LNCaP clone FGC (cell line): ENCODE measurements at places on chromosomes 13 and 19.

- DNase-seq = peak; percentile 36
Measured at GRCh38 chr13:106390367-106390766, 145.1 kb downstream of the EFNB2 start.

DNA sequence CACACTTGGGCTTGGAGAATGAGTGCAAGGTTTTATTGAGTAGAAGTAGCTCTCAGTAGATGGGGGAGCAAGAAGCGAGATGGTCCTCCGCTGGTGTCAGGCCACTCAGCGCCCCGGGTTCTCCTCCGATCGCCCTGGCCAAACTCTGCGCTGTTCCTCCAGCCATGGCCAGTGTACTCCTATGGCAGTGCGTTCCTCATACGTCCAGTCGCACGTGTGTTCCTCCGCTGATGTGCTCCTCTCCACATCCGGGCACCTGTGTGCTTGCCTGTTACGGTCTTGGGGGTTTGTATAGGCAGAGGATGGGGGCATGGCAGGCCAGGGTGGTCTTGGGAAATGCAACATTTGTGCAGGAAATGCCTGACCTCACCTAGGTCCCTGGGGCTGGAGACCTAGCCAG lies 1899.4 kb downstream of the PCDH9 start:
- no peak for DNase-seq

- peak; percentile 85 for DNase-seq
Measured at GRCh38 chr13:41700790-41701310, 243.5 kb downstream of the RGCC start.

DNA sequence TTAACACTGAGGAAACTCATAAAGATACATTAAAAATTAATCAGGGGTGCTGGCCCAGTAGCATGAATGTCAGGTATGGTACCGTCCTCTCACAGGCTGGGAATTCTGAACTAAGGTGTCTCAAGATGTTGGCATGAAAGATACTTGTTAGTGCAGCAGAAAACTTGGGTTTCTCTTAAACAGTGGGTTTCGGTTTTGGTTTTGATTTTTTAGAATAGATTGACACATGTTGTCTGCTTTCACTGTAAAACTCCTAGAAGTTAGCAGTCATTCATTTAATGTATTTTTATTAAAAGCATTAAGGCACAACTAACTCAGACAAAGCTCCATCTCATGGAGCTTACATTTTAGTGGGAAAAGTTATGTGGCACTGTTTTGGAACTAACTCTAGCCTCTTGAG lies 3.5 kb upstream of the OBI1 start:
- no peak for DNase-seq

- DNase-seq = no peak
Measured at GRCh38 chr13:36214163-36214921, at the start of gene SOHLH2. Gene SOHLH2 (minus strand): TSS chr13:36214556. CDS start chr13:36214526, 30 bp downstream.

DNA sequence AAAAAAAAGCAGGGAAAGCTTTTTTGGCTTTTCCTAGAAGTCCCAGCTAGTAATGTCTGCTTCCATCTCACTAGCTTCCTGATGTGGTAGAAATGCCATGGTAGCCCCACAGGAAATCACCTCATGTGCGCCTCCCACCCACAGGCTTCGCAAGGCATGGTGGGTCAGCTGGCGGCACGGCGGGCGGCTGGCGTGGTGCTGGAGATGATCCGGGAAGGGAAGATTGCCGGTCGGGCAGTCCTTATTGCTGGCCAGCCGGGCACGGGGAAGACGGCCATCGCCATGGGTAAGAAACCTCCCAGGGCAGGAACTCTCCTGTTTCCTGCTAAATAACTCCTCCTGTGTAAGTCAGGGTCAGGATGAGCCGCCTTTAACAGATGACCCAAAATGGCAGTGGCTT lies 10.4 kb downstream of the RUVBL2 start:
- no peak for DNase-seq

GRCh38 chr19:12828494-12828893 lies 5.9 kb downstream of the RTBDN start:
- DNase-seq = no peak

DNA sequence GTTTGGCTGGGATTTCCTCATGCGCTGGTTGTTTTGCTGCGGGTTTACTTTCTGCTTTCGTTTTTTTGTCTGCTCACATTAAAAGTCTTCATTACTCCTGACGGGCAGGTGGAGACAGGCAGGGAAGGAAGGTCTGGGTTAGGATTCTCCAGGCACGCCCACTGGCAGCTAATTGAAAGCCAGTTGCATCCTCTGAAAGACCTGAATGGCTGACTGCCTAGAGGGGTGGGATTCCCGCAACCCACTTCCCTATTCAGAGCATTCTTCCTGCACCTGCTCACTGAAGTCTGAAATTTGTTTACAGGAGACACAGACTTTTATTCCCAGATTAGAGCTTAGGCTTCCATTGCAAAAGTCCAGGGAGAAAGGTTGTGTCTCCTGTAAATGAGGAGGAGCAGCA lies 172.0 kb downstream of the UQCRFS1 start:
- no peak for DNase-seq

- DNase-seq = no peak
Measured at GRCh38 chr13:46520166-46520565, 32.8 kb upstream of the LRCH1 start.
